ENCODE measurements at places on chromosomes 13 and 19.

DNA sequence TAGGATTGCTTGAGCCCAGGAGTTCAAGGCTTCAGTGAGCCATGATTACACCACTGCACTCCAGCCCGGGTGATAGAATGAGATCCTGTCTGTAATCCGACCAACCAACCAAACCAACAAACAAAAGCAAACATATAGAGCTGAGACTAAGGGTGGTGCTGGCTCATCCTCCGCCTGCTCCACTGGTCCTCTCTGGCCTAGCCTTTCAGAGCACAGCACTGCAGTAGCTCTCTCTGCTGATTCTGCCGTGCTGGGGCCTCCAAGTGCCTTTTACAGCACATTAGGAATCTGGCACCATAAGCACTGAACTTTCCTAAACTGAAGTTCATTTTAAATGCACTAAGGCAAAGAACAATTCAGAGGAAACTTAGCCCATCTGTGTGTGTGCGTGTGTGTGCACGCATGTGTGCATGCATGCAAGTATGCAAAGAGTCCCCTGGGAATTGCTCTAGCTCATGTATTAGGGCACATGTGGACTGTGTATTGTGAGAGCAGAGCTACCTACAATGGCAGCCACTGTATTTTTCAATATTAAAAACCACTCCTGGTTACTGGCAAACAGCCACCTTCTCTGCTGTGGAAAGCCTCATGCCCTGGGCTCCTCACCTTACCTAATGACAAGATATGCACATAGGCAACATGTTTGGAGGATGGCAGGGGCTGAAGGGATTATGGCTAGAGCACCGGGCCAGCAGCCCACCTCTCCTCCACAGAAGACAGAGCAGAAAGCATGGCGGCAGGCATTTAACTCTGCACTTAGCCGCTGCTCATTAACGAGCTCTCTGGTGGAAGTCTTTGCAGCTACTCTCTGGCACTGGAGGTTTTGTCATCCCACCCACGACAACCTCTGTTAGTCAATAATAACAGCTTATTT lies 223.1 kb upstream of the TSHZ3 start:
- DNase-seq, result no peak

DNA sequence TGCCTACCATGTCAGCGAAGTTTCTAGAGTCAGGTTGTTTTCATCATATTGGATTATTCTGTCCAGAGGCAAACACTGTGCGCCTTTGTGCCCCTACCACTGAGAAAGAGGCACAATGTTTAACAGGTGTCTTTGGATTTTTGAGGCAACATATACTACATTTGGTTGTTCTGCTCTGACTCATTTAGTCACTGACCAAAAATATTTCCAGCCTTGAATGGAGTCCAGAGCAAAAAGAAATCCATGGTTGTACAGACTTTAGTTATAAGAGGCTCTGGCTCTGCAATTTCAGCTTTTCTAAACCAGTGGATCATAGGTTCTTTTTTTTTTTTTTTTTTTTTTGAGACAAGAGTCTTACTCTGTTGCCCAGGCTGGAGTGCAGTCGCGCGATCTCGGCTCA lies 35.7 kb downstream of the LACC1 start:
- DNase-seq, result no peak

GRCh38 chr19:18432275-18433014 lies 5.5 kb downstream of the ISYNA1 start:
- no peak for DNase-seq

GRCh38 chr19:40806423-40807146 lies 7.6 kb downstream of the EGLN2 start:
- DNase-seq, result no peak

- DNase-seq, result no peak
Observed at GRCh38 chr13:105928048-105928447, 607.4 kb downstream of the EFNB2 start.

DNA sequence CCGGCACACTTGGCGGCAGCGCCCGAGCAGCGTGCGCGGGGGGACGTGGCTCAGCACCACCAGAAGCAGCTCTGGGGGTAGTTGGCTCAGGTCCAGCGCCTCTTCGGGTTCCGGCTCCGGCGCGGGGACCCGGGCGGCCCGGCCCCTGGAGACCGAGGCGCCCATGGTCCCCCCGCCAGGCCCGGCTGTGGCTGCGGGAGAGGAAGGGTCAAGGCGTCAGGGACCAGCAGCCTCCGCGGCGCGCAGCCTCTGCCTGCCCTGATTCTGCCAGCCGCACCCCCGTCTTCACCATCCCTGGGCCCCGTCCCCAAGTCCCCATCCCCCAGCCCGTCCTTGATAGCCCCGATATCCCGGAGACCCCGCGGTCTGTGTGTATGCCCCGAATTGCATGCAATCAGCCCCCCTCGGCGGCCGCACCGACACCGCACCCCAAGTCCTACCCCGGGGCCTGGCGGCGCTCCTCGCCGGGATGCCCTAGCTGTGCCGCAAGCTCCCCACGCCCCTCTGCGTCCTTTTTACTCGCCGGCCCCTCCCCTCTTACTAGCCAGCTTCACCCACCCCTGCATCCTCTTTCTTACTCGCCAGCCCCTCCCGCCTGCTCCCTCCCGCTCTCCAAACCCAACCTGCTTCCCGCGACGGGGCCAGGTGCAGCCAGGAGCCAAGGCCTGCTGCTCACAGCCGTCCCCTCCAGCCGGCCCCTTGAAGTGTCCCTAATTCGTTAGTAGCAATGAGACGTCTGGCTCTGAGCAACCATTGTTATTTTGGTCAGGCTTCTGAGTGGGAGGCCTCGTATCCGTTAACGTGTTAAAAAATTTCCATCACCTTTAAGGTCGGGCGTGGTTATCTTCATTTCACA lies at the start of gene FBXO27:
FBXO27 (minus strand) TSS at position 487 of the 856 bp plus-strand sequence; CDS start at position 165, 322 bp downstream.
- DNase-seq, result peak; percentile 59

DNA sequence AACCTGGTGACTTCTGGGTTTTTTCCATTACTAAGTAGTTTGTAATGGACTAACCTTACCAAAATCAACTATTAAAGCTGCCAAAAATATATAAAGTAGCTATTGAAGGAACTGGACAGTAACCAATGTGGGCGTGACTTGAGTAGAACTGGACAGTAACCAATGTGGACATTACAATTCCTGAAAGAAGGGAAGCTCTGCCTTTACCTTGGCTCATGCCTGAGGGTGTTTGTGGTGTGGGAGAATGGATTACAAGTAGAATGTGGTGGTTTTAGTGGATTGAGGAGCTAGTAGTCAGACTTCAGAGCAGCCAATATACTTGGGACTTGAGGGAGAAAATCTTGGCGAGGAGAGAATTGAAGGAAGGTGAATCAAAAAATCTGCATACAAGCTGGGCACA lies 17.5 kb downstream of the LRRC63 start:
- no peak for DNase-seq

GRCh38 chr13:44053208-44053607 lies 173.5 kb downstream of the LACC1 start:
- no peak for DNase-seq

GRCh38 chr13:40028446-40028845 lies 373.0 kb downstream of the COG6 start:
- DNase-seq, result no peak

DNA sequence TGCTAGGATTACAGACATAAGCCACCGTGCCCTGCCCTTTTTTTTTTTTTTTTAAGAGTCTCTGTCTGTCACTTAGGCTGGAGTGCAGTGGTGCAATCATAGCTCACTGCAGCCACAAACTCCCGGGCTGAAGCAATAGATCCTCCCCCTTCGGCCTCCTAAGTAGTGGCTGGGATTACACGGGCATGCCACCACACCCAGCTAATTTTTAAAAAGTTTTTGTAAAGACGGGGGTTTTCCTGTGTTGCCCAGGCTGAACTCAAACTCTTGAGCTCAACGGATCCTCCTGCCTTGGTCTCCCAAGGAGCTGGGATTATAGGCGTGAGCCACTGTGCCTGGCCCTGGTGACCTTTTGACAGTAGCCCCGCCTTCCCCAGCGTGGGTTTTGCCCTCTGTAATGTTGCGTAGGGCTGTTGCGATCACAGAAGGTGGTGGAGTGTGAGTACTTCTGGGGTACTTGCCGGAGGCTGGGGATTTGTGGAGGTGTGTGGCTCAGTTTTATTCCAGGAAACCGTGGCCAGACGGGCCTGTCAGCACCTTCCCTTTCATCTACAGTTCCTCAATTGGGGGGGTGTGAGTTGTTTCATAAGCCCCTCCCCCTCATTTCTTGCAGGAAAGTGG lies 11.6 kb upstream of the RETN start:
- no peak for DNase-seq

DNA sequence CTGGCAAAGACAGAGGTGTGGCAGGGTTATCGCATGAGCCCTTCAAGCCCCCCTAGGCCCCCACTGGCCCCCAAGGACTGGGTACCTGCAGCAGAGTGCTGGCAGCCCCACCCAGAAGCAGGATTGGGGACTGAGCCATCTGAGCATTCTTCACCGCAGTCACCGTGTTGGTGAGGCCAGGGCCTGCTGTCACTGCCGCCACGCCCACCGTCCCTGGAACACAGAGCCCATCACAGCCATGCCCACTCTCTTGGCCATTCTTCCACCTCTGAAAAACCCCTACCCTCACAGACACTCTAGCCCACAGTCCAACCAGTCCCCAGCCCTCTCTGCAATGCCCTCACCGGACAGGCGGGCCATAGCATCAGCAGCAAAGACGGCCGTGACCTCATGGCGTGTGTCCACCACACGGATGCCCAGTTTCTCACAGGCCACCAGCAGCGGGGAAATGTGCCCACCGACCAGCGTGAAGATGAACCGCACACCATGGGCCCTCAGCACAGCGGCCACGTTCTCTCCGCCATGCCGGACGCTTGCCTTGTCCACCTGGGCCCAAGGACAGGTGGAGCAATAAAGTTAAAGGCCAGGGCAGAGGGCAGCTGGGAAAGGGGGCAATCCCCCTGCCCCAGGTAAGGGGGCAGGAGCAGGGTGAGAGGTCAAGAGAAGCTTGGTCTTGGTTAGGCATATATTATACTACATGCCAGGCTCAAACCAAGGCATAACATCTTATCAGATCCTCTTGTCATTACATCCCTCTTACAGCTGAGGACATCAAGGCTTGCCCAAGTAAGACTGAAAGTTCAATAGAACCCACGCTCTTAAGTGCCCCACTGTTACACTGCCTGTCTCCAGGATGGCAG lies 16.1 kb downstream of the SYDE1 start:
- DNase-seq, result no peak

- DNase-seq, result no peak
Observed at GRCh38 chr13:76213423-76213904, 577.3 kb downstream of the LMO7 start.

- DNase-seq, result no peak
Observed at GRCh38 chr13:99572131-99572530, 70.9 kb downstream of the TM9SF2 start.

- DNase-seq, result peak; percentile 47
Observed at GRCh38 chr19:48419158-48419920, 25.9 kb downstream of the GRIN2D start.

DNA sequence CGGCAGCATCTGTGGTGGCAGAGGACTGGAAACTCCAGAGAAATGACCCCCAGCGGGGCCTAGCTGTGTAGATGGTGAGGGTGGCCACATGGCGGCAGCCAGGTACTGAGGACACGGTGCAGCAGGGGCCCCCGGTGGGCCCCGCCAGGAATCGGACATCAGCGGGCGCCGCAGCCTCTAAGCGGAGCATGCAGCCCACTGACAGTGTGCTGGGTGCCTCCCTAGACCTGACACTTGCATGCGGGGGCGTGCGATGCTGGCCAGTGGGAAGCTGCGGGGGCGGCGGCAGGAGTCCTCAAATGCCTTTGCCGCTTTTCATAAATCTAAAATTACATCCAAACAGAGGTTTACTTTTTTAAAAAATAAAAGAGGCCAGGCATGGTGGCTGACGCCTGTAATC lies 16.1 kb downstream of the ADAT3 start:
- no peak for DNase-seq

DNA sequence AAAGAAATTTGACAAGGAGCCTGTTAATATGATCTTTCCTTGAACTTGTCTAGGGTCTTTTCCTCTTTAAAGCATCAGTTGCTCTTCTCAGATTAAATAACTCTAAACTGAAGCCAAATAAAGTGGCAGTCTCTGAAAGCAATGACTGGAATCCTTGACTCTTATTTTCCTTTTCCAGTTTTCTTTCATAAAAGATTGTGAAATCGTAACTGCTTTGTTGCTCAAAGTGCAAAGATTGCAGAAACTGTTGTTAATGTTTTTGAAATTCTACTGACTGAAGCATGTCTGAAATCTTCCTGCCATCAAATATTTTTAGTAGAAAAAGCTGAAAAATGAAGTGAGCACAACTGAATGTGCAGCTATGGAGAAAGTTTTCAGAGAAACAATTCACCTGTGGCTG lies 1.9 kb downstream of the NHLRC3 start:
- no peak for DNase-seq

- no peak for DNase-seq
Observed at GRCh38 chr13:80462037-80462436, 121.1 kb upstream of the SPRY2 start.

DNA sequence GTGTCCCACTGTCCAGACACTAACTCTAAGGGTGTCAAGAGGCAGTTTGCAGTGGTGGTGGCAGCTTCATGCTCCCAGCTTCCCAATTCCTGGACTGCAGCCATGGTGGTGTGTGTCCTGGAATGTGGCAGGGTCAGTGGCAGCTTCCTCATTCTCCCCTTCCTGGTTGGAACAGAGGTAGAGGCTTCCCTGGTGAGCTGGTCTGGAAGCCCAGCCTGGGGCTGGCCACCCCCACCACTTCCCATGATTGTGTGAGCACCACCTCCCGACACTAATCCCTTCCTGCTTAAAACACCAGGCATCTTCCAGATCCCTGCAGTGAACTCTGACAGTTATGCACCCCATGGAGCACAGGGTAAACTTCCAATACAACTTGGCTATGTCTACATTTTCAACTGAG lies 134.9 kb downstream of the RAP2A start:
- DNase-seq, result no peak

DNA sequence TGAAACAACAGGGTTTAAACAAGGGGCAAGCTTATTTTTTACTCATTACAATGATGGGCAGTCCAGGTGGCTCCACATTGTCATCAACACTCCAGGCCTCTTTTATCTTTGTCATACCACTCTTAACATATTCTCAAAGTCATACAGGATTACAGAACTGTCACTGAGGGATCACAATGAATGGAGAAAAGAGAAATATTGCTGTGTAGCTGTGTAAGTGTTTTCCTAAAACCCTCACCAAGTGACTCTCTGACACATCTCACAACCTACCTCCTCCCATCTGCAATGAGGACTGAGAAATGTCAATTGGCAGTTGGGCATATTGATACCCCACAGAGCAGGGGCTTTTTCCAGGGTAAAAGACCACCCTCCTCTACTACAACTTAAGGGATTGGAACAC lies 562.1 kb downstream of the TBC1D4 start:
- DNase-seq, result no peak

GRCh38 chr19:35404879-35405622 lies 34.2 kb downstream of the GPR42 start:
- no peak for DNase-seq

GRCh38 chr13:111058796-111059506 lies 56.2 kb upstream of the ARHGEF7 start:
- no peak for DNase-seq

GRCh38 chr13:74015137-74015536 lies 119.1 kb downstream of the KLF12 start:
- no peak for DNase-seq

DNA sequence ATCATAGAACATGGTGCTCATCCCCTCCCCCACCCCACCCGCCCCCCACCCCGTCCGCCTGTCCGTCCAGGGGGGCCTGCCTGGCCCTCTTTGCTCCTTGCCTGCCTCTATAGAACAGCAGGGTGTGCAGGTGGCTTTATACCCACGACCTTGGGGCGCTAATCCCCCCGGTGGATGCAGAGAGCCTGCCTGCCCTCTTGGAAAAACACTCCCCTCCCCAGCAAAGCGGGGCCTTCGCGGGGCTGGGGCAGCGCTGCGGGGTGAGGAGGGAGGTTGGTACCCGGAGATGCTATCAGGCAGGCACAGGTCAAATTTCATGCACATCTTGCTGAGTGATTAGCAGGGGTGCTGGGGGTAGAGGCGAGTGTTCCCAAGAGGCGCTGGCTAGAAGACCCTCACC lies 21.9 kb downstream of the RFX1 start:
- DNase-seq, result peak; percentile 65

Data from NCI-H2171 treated with DMSO at 0.1 percent for 48 hours (cell line).